ENCODE measurements at places on chromosomes 2 and 18. TPM values are rescaled to one million over a fixed set of nuclear protein-coding genes. Genes with fewer than 3 reads are reported as not detected.

The EVX2 gene
- 0.05 TPM for total RNA-seq

The LYG2 gene
- 0.72 TPM for total RNA-seq

The KRTCAP3 gene
- 0.60 TPM for total RNA-seq

The REG1B gene
- not detected for total RNA-seq

The IL36B gene
- not detected for total RNA-seq

All from A375 (cell line).